GM12864 (cell line): ENCODE measurements at places on chromosomes 2 and 18.

DNA sequence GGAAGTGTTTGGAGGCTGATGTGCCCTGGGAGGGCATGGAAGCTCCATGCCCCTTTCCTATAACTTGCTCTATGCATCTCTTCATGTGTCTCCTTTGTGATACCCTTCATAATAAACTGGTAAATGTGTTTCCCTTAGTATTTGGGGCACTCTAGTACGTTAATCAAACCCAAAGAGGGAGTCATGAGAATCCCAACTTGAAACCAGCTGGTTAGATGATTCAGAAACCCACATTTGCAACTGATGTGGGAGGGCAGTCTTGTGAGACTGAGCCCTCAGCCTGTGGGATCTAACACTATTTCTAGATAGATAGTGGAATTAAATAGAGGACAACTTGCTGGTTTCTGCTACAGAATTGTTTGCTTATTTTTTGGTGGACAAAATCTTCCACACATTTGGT, 20.3 kb downstream of the ANKRD30B start:
- no peak for DNase-seq

- DNase-seq: no peak
These were observed 213.2 kb downstream of the GBX2 start for GRCh38 chr2:235954888-235955480.

DNA sequence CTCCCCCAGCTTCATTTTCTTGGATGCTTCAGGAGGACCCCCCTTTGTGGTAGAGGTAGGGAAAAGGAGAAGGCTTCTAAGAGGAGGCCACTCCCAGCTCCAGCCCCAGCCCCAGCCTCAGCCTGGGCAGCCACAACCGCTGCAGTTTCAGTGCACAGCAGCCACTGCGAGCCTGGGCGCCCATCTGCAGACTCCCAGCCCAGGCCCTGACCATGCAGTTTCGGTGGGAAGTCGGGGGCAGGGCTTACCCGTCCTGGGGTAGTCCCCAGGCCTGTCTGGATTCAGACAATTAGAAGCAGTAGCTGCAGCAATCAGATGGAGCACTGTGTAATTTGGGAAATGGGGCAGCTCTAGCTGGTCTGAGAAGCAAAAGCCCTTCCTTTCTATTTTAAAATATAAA, 28.6 kb downstream of the ITM2C start:
- DNase-seq: no peak

GRCh38 chr2:194718881-194719280, 938.1 kb upstream of the SLC39A10 start:
- DNase-seq: no peak

DNA sequence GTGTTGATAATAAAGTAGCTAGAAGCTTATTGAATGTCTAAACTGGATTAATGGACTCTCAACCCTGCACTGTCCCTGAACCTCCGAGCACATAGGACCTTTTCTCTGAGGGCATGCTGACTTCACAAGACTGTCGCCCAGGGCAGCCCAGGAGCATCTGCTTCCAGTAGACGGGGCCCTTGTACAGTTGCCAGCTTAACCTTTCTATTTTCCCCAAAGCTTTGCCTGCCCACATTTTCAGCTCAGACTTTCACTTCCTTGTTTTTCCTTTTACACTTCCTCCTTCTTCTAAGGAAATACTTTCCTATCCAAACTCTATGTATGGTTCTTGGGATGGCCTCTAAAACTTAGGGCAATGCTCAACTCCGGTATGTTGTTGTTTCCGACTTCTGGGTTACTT, 1.3 kb downstream of the VWA3B start:
- no peak for DNase-seq

DNA sequence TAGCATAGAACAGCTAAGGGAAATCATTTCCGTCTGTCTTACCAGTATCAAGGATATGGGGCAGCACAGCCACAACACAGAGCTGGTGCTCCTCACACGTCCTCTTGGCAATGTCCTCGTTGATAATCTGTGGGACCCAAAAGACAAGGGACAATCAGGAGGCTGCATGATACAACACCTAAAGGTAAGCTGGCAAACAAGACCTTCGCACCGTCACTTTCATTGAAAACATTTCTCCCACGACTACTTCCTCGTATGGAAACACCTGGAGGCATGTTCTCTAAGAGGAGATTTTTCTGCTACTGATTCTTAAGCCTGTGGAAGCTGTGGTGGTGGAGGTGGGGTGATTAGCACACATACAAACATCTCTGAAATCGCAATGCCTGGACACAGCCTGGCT, 23.7 kb downstream of the PDIA6 start:
- no peak for DNase-seq

- DNase-seq: no peak
These were observed 3.1 kb downstream of the ARHGEF33 start for GRCh38 chr2:38892819-38893218.

DNA sequence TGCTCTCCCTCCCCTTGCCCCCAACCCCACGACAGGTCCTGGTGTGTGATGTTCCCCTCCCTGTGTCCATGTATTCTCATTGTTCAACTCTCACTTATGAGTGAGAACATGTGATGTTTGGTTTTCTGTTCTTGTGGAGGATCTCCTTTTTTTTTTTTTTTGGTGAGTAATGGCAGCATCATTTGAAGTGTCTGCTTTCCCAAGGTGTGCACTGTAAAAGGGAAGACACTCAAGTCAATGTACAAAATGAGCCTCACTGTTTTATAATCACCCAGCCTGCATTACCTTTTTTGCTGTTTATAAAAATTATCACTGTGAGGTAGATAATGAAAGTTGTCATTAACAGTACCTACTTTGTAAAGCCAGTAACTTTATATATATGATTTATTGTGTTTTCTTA, 56.9 kb downstream of the INSIG2 start:
- DNase-seq: no peak

GRCh38 chr2:100057901-100058261, 84.5 kb downstream of the AFF3 start:
- DNase-seq: no peak

GRCh38 chr2:20176760-20177159, 48.2 kb downstream of the SDC1 start:
- DNase-seq: no peak

GRCh38 chr2:237922641-237923361, 44.0 kb upstream of the UBE2F start:
- no peak for DNase-seq
